Aorta (tissue), 5 donors: ENCODE measurements at places on chromosomes 16 and 17. TPM values are rescaled to one million over a fixed set of nuclear protein-coding genes. Genes with fewer than 3 reads are reported as not detected.

DNA sequence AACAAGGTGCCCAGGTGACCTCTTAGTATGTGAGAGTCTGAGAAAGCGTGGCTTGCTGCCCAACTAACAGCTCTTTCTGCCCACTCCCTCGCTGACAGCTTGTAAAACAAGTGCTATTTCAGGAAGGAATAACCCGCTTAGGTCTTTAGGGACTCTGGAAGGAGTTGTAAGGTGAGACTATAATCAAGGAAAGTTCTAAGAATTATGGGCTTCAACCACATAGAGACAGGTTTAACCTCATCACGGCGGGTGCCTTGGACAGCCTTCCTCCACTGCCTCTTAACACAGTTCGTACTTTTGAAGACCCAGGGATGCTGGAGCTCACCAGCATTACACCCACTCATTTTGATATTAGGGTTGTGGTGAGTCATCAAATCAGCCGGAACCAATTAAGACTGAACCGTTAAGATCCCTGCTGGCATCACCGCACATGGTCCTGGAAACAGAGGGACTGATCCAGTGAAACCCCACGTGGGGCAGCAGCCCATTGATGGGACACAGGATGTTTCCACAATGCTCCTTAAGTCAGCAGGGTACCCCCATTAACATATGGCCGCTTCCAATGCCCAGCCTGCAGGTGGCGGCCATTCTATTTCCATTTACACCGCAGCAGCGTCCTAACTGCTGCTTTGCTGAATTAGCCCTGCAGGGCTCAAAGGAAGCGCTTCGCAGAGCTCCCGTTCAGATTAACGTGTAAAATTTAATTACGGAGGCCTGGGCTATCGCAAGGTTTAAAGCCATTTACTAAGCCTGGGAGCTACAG lies 176.6 kb upstream of the SDK2 start:
- no peak for DNase-seq

GRCh38 chr16:84570739-84571403 lies 47.0 kb downstream of the COTL1 start:
- no peak for DNase-seq

GRCh38 chr16:21622545-21622944 lies 23.2 kb downstream of the METTL9 start:
- DNase-seq: no peak

SLX4 gene
- 4.0 TPM for polyA plus RNA-seq

- no peak for DNase-seq
These were observed 62.7 kb upstream of the GAS7 start for GRCh38 chr17:10261098-10261497.

CD300LB gene
- polyA plus RNA-seq: not detected

UBE2Z gene
- 54.7 TPM for polyA plus RNA-seq

GRCh38 chr17:81339191-81339533 lies 44.1 kb upstream of the SLC38A10 start:
- no peak for DNase-seq

DNA sequence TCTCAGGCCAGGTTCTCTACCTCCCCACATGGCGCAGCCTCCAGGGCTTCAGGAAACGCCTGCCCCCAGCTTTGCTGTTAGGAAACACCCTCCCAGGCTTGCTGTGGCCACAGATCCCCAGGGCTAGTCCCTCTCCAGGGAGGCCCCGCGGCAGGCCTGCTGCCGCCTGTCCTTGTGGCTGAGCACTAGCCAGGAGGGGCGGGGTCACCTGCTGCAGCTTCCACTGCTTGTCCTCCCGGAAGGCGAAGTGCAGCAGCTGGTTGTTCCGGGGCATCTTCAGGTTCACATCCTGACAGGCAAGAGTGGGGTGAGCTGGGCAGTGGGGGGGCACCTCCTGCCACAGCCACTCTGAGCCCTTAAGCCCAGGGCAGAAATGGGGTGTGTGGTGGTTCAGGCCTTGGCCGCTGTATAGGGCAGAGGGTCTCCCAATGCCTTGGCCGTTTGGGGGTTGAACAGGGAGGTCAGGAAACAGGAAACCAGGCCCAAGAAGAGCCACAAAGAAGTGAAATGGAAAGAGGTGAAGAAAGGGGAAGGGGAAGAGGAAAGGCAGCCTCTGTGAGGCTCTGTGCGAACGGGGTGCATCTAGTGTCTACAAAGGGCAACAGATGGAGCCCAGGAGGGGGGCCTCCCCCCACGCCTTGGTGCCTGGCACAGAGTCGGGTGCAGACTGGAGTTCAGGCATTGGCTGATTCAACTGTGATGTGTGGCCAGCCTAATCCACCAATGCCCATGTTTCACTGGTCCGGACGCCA lies 2.0 kb downstream of the ROGDI start:
- DNase-seq: no peak

NUP88 gene
- 28.2 TPM for polyA plus RNA-seq

GRCh38 chr17:57285701-57286100 lies 29.4 kb downstream of the MSI2 start:
- no peak for DNase-seq
